ENCODE measurements at places on chromosomes 3 and 15.

GRCh38 chr3:9206287-9206686 lies 43.2 kb downstream of the SRGAP3 start:
- DNase-seq: no peak

DNA sequence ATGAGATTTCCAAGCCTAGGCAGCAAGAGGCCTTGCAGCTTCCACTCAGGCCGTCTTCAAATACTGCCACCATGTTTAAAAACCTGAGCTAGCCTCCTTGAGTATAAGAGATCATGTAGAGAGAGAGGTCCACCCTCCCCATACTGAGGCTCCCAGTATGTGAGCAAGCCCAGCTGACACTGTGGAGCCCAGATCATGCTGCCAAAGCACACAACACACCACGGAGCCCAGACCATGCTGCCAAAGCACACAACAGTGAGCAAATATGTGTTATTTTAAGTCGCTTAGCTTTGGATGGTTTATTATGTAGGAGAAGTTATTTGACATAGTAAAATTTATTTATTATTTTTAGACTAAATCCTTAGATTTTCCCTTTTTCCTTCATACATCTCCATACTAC lies 333.7 kb downstream of the CTNNB1 start:
- no peak for DNase-seq

DNA sequence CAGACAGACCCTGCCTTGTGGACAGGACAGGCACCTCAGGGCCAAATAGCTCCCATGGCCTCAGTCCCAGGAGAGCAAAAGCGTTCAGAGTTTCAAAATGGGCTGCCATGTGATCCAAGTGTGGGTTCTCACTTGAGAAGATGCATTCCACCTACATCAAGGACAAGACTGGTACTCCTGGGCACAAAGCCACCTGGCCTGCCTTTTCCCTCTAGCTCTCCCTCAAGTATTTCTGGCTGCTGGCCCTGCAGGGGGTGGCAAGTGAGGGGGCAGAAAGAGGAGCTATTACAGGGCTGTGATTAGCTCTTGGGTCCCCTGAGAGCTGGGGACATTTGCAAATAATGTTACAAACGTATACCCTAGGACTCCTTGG lies 6.5 kb upstream of the COL7A1 start:
- DNase-seq: no peak

DNA sequence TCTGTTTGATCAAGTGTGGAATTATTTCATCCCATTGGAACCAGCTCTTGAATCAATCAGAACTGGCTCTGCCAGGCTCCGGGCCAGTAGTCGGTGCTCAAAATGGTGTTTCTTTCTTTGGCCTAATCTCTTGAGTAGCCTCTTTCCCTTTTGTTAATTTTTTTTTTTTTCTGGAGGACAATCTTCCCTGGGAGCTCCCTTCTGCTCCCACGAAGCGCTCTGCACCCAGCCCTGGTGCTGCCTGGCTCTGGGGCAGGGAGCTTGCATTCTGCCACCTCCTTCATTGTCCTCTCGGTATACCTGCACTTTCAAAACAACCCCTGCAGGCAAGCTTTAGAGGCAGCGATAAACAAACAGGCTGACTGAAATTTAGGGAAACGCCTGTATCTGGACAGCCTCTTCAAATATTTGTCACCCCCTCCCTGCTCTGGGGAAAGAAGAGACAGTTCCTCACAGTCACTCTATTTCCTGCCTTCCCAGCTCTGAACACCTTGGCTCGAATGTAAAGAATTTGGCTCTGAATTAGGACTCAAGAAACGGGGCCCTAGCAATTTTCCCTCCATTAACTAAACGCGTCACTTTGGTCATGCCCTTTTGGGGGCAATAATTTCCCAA lies 1.1 kb upstream of the THSD4 start:
- DNase-seq: no peak

DNA sequence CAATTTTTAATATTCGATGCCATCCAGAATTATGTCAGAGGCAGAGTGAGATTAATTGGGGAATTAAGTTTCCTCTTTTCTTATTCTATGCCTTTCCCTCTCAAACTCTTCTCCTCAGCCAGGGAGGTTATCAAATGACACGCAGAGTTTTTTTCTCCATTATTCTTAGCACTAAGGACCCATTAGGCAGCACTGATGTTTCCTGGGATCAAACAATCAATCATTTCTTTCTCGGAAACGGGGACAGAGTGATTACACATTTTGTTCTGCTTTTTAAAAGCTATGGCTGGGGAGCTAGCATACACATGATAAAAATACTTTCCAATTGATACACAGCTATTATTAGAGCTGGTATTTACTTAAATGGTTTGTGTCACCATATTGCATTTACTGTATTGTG lies 35.3 kb upstream of the PSMD6 start:
- DNase-seq: no peak

- DNase-seq: no peak
These were observed 569.8 kb downstream of the RBMS3 start for GRCh38 chr3:29850641-29851040.

GRCh38 chr15:33517944-33518343 lies 207.2 kb downstream of the RYR3 start:
- no peak for DNase-seq

DNA sequence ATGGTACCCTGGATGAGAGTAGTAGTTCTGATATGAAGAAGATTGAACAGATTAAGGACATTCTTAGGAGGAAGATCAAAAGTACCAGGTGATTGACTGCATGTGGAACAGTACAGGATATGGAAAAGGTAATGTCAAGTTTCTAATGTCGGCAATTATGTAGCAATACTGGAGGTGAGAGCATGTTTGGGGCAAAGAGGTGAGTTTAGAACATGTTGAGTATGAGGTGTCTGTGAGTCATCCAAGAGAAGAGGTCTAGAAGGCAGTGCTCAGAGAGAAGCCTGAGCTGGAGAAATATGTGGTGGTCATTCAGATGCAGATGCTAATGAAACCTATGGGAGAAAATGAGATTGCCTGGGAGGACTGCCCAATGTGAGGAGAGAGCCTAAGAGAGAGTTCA lies 305.6 kb downstream of the ZBTB20 start:
- no peak for DNase-seq

DNA sequence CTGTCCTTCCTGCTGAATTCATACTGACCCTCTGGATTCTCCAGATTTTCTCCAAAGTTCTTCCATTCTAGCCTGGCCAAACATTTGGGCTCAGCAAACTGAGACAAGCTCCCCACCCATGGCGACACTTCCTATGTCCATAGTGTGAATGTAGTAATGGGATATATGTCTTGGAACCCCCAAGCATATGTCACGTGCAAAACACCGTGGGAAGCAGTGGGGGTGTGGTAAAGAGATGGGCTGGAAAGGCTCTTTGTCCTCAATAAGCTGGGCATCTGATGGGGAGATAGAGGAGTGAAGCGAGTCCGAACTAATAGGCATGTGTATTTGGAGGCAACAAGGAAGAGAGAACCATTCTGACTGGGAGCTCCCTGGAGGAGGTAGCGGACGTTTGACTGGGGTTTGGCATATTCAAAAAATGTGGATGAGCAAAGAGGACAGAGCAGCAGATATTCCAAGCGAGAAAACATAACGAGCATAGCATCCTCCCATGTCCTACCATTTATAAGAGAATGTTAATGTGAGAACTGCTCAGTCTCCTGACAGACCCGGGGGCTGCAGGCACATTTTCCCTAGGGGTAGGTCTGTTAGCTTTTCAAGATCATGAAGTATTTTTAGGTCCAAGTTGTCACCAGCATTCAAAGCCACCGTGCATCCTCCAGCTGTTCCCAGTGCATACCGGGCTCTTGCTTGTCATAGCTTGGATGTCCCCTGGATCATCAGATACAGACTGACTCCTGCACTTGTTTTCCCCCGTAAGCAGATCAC lies 25.6 kb downstream of the TPM1 start:
- no peak for DNase-seq

- no peak for DNase-seq
These were observed 78.0 kb downstream of the MYO1E start for GRCh38 chr15:59294574-59295260.

GRCh38 chr3:25429361-25430286 lies 1.6 kb downstream of the RARB start:
- DNase-seq: no peak

- DNase-seq: no peak
These were observed 40.5 kb downstream of the SCN5A start for GRCh38 chr3:38608961-38609360.

DNA sequence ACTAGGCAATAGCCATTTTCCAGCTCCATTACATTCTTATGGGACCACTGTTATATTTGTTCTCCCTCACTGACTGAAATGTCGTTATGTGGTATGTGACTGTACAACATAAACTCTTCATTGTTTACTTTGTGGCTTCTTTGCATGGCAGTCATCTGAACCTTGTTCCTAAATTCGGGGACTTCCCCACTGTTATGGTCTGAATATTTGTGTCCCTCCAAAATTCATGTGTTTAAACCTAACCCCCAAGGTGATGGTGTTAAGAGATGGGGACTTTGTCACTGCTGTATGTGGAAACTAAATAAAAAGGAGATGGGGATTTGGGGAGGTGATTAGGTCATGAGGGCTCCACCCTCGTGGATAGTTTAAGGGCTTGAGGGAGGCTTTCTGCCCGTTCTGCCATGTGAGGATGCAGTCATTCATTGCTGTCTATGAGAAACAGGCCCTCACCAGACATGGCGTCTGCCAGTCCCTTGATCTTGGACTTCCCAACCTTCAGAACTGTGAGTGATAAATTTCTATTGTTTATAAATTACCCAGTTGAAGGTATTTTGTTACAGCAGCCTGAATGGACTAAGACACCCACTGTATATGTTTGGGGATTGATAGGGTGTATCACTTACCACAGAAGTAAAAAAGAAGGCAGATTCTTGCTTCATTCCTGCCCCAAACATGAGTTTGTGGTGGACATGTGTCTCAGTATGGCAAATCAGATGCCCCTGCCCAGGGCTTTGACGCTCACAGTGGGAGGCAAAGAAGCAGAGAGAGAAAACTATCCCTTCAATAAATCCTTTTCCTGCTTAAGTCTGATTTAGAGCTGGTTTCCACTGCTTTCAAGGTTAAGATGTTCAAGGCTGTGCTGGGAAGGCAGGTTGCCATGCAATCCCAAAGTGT lies 138.0 kb upstream of the UBE2E1 start:
- DNase-seq: no peak

- DNase-seq: no peak
These were observed 185.9 kb downstream of the SUCLG2 start for GRCh38 chr3:67468511-67468910.

DNA sequence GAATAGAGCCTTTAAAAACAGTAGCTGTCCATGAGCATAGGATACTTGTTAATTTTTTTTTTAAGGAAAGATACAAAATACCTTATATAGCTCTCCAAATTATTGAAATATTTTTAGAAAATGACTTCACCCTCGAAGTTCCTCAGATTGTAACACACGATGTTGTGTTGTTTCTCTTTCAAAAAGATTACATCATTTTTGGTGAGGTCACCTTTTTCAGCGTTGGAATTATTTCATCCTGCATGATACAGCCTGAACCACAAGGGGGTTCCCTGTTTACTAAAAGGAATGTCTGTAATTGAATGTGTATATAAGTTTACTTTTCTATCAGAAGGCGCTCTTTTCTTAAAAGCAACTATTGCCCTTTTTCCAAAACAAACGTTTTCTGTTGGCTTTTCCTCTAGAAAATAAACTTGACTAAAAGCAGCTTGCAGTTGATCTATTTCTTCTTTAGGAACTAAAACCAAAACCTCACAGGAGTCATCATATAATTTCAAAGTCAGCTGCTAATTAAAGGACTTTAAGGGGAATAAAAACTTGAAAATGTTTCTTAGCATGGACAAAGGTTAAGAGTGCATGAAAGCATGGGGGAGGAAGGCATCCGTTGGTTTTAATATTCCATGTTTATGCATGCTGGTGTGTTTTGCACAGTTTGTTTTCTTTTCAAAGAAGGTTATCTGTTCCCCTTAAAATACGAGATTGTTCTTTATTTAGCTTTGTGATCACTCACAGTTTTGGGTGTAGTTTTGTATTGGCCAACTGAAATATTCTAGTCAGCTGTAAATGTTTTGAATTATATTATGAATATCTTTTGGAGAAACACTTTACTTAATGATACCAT lies 29.4 kb downstream of the LYSMD4 start:
- no peak for DNase-seq

GRCh38 chr15:74259292-74259648 lies 23.1 kb downstream of the CCDC33 start:
- no peak for DNase-seq
